ENCODE measurements at places on chromosomes 11 and 22. TPM values are rescaled to one million over a fixed set of nuclear protein-coding genes. Genes with fewer than 3 reads are reported as not detected.

Gene OR5M3
- total RNA-seq, result not detected

Gene LARGE1
- 11.6 TPM for total RNA-seq

Gene DDIAS
- total RNA-seq, result 14.1 TPM

DNA sequence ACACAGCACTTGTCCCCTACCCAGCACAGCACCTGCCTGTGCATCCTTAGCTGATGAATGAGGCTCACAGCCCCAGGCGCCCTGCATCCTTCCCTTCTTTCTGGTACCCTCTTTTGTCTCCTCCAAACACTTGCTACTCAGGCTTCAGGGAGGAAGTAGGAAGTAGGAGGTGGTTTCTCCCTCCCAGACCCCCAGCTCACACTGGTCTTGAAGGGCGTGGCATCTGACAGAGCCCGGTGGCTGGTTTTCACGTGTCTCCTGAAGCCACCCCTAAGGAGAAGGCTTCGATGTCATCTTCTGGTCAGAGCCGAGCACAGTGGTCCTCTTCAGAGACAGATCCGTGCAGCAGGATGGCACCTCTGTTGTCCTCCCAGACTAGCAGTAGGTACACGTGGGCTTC lies 109.8 kb downstream of the PTPRJ start:
- H3K27me3 ChIP-seq, result no peaks in the 10 kb centered on the region
- no peak overlapping the region for H3K4me3 ChIP-seq
- DNase-seq, result no peak
- peaks cover 79% of the 10 kb centered on the region for H3K4me1 ChIP-seq

DNA sequence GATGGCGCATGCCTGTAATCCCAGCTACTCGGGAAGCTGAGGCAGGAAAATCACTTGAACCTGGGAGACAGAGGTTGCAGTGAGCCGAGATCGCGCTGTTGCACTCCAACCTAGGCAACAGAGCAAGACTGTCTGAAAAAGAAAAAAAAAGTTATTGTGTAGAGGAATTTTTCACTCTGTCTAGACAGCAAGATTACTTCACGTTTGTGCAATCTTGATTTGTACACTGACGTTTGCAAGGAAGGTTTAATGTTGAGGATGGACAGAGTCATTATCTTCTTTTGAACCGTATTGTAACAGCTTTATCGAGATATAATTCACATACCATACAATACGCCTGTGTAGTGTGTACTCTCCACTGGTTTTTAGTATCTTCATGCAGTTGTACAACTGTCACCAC lies 3.7 kb downstream of the CTTN start:
- H3K27me3 ChIP-seq, result no peaks in the 10 kb centered on the region
- DNase-seq, result no peak
- no peak overlapping the region for H3K4me3 ChIP-seq
- peak overlapping the region; percentile 20 for H3K27ac ChIP-seq
- peaks cover 22% of the 10 kb centered on the region for H3K4me1 ChIP-seq

GRCh38 chr22:28978158-28978557 lies 83.5 kb downstream of the C22orf31 start:
- H3K4me1 ChIP-seq, result peaks cover 51% of the 10 kb centered on the region
- peak; percentile 41 for DNase-seq
- peak overlapping the region; percentile 9 for H3K4me3 ChIP-seq
- H3K27ac ChIP-seq, result peak overlapping the region; percentile 61

GRCh38 chr11:2793701-2794045 lies 91.9 kb downstream of the CDKN1C start:
- no peak overlapping the region for H3K27ac ChIP-seq
- DNase-seq, result no peak
- no peaks in the 10 kb centered on the region for H3K4me1 ChIP-seq
- H3K27me3 ChIP-seq, result peaks cover 69% of the 10 kb centered on the region
- no peak overlapping the region for H3K4me3 ChIP-seq

- H3K36me3 ChIP-seq, result no peaks in the 10 kb centered on the region
- no peak overlapping the region for H3K27ac ChIP-seq
- DNase-seq, result no peak
- H3K27me3 ChIP-seq, result peaks cover 83% of the 10 kb centered on the region
- H3K4me3 ChIP-seq, result peak overlapping the region; percentile 37
Measured at GRCh38 chr22:44325718-44326490, 13.2 kb upstream of the SHISAL1 start.

DNA sequence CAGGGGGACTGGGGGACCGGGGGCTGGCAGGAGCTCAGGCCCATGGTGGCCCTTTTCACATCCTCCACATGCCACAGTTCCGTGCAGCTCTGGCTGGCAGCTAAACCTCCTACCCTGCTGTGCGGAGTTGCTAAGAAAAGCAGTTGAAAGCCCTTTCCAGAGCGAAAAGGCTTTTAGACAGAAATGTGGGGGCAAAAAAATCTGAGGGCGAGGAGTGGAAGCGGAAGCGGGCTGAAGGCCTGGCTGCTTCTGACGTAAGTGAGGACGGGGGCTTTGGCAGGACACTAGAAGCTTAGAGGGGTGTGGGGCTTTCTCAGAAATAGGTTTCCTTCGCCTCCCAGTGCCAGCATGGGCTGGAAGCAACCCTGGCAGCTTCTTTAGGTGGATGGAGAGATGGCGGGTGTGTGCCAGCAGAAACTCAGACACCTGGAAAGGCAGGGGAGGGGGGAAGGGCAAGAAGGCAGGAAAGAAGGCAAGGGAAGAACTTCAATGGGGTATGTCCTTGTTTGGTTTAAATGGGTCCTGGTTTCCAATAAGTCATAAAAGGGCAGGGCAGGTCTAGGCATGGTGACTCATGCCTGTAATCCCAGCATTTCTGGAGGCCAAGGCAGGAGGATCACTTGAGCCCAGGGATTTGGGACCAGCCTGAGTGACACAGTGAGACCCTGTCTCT lies 11.2 kb upstream of the DGKZ start:
- H3K36me3 ChIP-seq, result no peaks in the 10 kb centered on the region
- DNase-seq, result no peak
- H3K27ac ChIP-seq, result no peak overlapping the region
- H3K27me3 ChIP-seq, result peaks cover 95% of the 10 kb centered on the region
- peaks cover 7% of the 10 kb centered on the region for H3K4me1 ChIP-seq

GRCh38 chr11:101872171-101872882 lies 42.5 kb upstream of the CEP126 start:
- H3K27ac ChIP-seq, result no peak overlapping the region
- no peak for DNase-seq
- H3K4me3 ChIP-seq, result no peak overlapping the region
- no peaks in the 10 kb centered on the region for H3K27me3 ChIP-seq

DNA sequence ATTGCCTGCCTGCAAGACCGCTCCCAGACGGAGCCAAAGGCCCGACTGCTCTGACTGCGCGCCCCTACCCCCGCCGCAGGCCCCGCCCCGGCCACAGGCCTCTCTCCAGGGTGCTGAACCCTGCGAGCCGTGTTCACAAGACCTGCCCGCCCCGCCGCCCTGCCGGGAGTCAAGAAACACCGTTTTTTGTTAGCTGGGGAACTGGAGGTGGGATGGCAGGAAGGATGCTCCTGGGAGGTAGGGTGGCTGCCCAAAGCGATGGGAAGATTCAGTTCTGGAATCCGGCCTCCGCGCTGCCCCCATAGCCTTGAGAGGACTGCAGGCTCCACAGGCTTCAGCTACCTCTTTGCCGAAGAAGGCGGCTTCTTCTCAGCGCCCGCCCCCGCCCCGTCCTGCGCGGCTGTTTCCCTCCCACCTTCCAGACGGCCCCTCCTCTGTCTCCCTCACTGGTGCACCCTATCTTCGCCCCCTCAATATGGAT lies 2.7 kb upstream of the PDE2A start:
- DNase-seq, result peak; percentile 75
- H3K27ac ChIP-seq, result no peak overlapping the region
- H3K4me3 ChIP-seq, result no peak overlapping the region
- H3K4me1 ChIP-seq, result no peaks in the 10 kb centered on the region
- H3K27me3 ChIP-seq, result peaks cover 97% of the 10 kb centered on the region

DNA sequence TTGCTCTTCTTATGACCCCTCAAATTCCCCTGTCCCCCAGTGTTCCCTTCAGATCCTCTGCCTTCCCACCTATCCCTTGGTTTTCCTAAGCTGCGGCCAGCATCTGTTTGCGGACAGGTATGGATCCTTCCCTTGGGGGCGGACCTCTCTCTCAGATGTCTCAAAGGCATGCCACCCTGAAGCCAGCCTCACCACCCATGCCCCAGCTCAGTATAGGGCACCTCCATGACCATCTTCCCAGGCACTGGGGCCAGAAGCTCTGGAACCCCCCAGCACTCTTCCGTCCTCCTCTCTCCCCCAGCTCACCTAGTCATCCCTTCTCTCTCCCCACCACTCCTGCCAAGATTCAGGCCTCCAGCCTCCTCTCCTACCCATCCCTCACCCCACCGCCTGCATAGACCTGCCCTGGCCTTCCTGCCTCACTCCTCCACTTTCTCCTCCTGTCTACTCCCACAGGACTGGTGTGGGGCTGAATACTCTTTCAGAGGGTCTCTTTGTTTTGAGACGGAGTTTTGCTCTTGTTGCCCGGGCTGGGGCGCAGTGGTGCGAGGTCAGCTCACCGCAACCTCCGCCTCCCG lies 2.2 kb downstream of the LRRC75B start:
- H3K36me3 ChIP-seq, result peaks cover 42% of the 10 kb centered on the region
- no peak overlapping the region for H3K4me3 ChIP-seq
- no peak for DNase-seq
- no peak overlapping the region for H3K27ac ChIP-seq
- H3K4me1 ChIP-seq, result peaks cover 65% of the 10 kb centered on the region

Measured in Calu3 (cell line).